ENCODE measurements at places on chromosomes 3 and 15.
A peak's percentile ranks its signal among the peaks of the same experiment; 100 is the strongest.

- no peak for DNase-seq
Measured at GRCh38 chr3:154398084-154398967, 31.7 kb downstream of the GPR149 start.

DNA sequence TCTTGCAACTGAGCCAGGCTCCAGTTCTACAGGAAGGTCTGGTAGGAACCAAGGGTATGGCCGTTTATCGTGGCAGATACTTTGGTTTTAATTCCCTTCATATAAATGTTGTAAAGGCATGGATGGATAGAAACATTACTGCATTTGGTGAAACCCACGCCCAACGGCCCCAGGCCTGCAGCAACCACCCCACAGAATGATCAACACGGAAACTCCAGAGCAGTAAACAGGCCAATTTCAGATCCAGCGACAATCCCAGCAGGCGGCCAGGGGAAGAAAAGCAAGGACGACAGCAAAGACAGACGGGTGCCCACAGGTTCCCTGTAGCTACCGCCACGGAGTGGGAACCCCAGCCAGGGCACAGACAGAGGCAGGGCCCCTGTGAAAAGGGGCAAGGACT, 32.6 kb upstream of the PCSK6 start:
- DNase-seq = no peak

GRCh38 chr3:2166552-2166951, 67.9 kb downstream of the CNTN4 start:
- no peak for DNase-seq

DNA sequence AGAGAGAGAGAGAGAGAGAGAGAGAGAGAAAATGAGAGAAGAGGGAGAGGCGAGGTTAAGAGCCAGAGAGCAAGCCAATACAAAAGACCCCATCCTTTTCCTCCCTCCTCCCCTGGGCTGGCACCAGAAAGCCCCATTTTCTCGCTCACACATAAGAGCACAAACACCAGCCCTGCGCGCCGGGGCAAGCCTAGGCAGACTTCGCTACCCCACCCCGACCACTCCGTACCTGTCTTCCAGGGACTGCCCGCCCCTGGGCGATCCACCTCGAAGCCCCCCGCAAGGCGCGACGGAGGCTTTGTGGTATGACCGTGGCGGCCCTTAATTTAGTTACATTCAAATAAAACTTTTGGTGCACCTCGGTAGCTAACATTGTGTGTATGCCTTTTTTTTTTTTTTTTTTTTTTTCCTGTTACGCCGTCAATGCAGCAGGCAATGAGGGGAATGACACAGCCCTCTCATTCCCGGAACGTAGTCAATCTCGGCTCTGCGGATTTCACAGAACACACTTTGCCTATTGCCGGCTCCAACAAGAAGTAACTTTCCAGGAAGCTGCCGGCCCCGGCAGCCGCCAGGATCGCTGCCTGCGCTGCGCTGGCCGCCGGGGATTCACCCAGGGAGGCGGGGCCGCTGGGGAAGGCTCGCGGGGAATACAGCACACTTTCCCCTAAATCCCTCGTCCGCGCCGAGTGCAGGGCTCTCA, 7.7 kb downstream of the BCL6 start:
- peak; percentile 72 for DNase-seq

DNA sequence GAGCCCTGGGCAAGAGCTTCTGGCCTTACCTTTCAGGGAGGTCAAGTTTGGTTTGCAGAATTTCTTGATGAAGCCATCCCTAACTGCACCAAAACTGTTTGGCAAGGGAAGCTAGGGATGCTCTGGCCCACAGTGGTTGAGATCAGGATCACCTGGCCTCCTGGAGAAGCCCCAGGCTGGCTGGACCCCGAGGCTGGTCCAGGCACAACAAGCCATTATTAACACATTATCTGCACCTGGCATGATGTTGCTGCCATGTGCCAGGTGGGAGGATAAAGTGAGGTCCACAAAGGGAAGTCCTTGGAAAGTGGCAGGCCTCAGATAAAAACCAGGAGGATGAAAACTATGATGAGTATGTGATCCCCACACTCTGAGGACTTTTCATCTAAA, 35.9 kb upstream of the DUSP7 start:
- no peak for DNase-seq

- no peak for DNase-seq
Measured at GRCh38 chr15:80437334-80437891, 33.2 kb downstream of the ARNT2 start.

- no peak for DNase-seq
Measured at GRCh38 chr15:90571063-90571541, 41.4 kb downstream of the CRTC3 start.

GRCh38 chr15:68781766-68782588, 38.7 kb downstream of the ANP32A start:
- DNase-seq = no peak

DNA sequence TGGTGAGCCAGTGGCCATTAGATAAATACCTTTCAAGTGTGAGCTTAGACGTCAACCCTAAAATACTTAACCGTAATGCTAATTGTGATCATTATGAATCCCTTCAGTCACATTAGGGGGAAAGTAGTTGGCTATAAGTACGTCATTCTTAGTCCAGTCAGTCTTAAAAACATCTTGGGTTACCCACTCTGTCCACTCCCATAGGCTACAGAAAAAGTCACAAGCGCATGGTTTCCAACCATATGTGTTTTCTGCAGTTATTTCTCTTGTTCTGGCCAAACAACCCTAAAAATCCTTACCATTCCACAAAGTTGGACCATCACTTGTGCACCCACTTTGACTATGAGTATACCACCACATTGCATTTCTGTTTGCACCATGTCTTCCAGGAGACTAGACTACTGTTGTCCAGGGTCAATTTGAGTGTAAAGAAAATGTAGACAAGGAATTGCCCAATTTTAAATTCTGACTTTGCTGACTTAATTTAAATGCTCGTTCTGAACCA, 3.3 kb downstream of the RPL15 start:
- no peak for DNase-seq

DNA sequence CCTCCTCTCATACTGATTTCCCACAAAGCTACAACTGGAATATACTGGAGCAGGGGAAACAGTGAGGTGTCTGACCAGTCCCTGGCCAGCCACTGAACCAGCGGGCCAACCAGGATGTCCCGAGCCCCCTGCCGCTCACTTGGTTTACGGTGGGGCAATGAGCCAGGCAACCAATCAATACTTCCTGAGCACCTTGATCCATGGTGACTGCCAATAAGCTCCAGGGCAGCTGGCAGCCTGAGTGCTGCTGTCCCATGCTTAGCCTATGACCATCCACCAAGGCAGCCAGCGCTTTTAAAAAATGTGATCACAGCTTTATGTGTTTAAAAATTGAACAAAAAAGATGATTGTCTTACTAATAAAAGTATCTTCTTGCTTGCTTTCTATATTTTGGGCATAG, 4.2 kb downstream of the SCN10A start:
- no peak for DNase-seq

- DNase-seq = no peak
Measured at GRCh38 chr3:40310705-40311104, 1.2 kb downstream of the EIF1B start.

DNA sequence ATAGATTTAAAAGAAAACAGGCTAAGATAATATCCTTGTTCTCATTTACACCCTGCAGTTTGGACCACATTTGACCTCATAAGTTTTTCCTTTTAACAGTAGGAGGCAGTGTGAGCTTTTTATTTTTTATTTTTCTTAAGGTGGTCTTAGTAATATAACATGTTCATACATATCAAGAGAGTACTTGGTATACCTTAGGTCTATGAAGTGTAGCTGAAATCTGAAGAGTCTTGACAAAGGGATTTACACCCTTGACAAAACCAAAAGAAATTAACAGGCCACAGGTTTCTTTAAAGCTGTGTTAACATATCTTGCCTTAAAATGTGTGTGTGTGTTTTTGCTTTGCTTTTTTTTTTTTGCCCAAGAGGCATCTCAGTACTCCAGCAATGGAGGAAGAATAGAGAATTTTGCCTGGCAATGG, 3.2 kb downstream of the RAP2B start:
- no peak for DNase-seq

GRCh38 chr3:101926594-101927105, 77.3 kb downstream of the NFKBIZ start:
- DNase-seq = no peak

DNA sequence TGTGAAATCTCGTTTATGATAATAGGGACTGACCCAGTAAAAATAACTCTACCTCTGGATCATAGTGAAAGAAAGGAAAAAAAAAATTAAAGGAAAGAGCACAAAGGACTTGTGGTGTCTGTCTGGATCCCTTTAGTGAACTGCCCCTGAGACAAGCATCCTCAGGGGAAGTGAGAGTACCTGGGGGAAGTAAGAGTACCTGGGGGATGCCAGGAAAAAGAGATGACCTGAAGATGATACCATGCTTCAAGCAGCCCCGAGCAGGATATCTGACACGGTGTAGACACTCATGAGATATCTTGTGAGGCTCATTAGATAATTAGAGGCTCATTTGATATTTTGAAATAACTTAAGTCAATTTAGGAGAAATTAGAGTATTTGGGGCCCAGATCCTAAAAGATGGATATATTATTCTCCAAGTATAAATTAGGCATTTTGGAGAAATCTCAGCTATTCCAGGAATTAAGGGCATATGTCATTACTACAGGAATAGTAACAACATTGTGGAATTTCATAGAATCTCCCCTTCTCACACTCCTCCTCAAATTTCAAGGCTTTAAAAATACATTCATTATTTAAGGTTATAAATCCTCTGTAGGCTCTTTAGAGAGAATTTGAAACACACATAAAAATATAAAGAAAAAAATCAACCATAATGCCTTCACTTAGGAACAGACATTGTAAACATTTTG, 36.3 kb upstream of the PSMD6 start:
- no peak for DNase-seq

- DNase-seq = no peak
Measured at GRCh38 chr3:126202276-126202675, 21.9 kb upstream of the ALDH1L1 start.

GRCh38 chr15:25730918-25731317, 132.2 kb downstream of the ATP10A start:
- DNase-seq = no peak

GRCh38 chr3:178686826-178687225, 150.6 kb downstream of the KCNMB2 start:
- DNase-seq = no peak

- DNase-seq = no peak
Measured at GRCh38 chr15:60580650-60581376, 101.9 kb upstream of the ICE2 start.

DNA sequence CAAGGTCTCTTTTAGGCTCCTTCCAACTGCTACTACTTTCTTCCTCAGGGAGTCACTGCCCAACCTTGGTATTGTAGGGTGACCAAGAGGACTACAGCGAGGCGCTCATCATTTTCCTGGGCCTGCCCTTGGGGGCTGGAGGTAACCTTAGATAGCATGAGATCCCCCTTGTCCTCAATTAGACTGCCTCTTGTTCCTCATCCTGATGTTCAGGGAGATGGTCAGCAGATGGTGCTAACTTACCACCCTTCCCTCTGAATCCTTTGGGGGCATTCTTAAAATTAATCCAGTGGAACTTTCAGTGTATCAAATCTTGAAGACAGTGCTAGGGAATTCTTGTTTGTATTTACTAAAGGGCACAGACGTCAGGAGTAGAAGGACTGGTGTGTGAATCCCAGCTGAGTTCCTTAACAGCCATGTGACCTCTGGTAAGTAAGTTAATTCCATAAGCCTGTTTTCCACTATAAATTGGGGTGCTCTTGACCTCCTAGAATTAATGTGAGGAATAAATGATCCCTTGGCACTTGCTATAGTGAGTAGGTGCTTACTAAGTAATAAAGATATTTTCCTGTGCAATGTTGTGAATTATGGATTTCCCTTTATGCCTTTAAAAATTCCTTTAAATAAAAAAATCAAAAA, 4.1 kb upstream of the CLPX start:
- DNase-seq = peak; percentile 22

DNA sequence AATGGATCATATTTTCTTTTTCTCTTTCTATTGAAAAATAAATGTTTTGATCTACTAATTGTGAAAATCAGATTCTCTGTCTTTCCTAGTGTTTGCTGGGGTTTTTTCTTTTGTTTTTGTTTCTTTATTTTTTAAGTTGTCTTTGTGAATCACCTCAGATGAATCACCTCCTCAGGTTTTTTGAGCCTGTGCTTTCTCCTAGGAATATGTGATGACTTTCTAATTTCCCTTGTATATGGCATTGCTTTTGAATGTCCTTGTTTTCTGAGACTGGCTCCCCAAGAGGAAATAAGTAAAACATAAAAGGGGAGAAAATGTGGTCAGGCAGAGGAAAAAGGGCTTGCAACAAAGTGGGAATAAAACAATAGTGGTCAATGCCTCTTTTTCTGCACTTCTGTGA, 750.0 kb downstream of the ZPLD1 start:
- no peak for DNase-seq

DNA sequence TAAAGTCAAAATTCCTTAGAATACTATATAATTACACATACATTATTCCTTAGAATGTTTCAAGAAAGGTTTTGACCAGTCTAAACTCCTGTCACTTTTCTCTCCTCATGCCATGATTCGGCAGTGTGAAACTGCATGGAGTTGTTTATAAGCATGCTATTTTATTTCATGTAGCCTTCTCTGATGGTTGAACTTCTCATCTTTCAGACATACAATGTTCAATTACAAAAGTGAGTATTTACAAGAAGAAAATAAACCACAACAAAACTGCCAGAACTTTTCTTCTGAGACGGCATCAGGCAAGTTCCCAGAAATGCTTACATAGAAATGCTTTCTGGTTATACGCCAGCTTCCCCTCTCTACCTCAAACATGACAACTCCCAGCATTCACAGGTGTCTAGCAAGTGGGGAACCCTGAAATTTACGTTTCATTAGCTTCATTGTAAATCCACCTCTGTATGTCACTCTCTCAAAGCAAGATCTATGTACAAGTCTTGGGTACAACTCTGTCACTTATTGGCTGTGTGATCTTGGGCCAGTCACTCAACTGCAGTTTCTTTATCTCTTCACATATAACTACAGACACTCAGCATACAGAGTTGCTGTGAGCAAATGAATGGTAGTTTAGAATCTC, 42.7 kb downstream of the HDGFL3 start:
- DNase-seq = no peak

DNA sequence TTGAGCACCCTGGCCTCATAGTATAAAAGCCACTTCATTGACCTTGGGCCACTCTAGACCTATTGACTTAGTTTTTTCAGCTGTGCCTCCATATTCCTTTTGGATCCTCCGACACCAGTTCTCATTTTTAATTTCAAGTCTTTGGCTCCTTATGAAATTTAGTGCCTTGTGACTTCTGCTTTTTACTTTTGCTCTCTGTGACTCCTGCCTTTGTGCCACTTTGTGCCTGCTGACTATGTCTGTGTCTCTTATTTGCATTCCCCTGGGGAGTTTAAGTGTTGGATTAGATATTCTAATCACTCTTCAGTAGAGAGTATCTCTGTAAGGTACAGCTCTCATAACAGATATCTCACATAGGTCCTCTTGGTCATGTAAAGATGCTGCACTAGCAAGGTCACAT, 39.6 kb upstream of the GPR149 start:
- DNase-seq = no peak

DNA sequence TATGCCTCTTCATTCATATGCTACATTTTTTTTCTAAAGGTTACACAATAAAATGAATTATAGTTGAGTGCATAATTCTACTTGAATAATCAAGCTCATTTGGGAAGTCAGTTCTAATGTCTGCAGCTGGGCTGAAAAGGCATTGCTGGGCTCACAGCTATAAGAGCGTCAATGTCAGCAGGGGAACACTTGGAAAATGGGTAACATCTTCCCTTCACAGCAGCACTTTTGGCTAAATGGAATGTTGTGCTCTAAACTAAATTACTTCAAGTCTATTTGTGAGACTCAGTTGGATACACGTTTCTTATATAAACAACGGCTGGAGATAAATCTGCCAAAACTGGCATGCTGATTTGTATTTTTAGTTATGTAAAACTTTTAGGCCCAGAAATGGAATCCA, 357.8 kb downstream of the TBL1XR1 start:
- no peak for DNase-seq

All from stimulated activated naive CD8-positive, alpha-beta T cell treated with anti-CD3 and anti-CD28 coated beads, Interleukin-15, Interleukin-2, amounts not matched to agents 100 U/mL and 50 U/mL, for 24 hours (primary cell).